ENCODE measurements at places on chromosomes 3 and 15.
A peak's percentile ranks its signal among the peaks of the same experiment; 100 is the strongest.

DNA sequence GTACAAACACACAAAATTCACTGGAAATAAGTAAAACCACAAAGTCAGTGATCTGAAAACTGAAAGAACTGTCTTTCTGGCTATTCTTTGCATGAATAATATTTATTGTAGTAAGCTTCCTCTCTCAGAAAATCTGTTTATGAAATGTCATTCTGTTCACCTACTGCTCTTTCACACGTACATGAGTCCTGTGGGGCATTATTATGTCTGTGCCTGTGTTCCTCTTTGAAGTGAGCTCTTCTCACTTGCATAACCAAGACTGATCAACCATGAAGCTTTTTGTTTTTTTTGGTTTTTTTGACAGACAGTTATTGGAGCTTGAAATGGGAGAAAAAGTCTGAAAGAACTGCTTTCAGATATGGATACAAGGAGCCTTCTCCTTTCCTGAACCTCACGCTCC lies 195.8 kb downstream of the PLCH1 start:
- no peak for DNase-seq

DNA sequence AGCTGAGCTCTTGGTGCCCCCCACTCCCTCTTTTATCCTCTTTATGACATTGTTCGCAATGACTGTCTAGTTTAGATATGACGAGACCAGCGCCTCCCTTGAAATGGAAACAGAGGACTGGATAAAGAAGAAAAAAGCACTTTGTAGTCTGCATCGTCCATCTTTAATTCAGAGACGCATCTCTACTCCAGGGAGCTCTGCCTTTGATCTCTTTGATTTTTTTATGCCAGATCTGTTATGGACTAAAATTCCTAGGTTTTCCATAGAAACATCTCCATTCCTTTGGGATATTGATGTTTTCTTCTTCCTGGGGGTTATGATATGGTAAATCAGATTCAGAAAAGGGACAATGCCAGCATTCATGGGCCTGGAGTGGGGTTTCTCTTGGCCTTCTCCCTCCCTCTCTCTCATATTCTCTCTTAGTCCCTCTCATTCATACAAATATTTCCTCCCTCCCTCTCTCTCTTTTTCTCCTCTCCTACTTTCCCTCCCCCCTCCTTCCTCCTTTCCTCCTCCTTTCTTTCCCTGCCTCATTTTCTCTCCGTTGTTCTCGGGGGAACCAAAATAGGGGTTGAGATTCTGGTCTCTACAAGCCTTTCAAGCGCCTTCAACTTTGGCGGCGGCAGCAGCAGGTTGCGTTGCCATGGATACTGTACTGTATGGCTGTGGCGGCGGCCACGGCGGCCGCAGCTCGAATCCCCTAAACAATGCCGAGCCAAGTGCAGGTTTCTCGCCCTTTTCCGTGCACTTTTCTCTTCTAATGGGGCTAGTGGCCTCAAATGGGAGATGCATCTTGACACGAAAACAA lies 45.5 kb downstream of the ZIC4 start:
- no peak for DNase-seq

DNA sequence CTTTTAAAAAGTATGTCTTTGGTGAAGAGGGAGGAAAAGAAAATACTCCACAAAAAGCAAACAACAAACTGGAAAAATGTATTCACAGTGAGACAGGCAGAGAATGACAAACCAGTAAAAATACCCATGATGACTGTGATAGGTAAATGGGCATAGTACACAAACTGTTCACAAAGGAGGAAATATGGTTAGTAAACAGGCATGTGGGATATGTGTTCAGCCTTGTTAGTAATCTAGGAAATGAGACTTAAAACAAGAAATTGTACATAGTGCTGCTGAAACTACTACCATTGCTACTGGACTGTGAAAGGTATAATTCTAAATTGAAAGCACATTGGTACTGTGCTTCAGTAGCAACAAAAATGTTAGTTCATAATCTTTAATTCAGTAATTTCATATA lies 50.1 kb downstream of the UBE2E2 start:
- DNase-seq = no peak

- no peak for DNase-seq
Measured at GRCh38 chr3:143216709-143217182, 97.2 kb downstream of the CHST2 start.

GRCh38 chr3:7841451-7841850 lies 660.2 kb upstream of the LMCD1 start:
- DNase-seq = no peak

GRCh38 chr3:138467931-138468330 lies 33.5 kb downstream of the ESYT3 start:
- DNase-seq = no peak

GRCh38 chr15:101469520-101470288 lies 19.8 kb downstream of the PCSK6 start:
- DNase-seq = no peak

GRCh38 chr3:189537135-189537534 lies 94.1 kb upstream of the TP63 start:
- DNase-seq = no peak

DNA sequence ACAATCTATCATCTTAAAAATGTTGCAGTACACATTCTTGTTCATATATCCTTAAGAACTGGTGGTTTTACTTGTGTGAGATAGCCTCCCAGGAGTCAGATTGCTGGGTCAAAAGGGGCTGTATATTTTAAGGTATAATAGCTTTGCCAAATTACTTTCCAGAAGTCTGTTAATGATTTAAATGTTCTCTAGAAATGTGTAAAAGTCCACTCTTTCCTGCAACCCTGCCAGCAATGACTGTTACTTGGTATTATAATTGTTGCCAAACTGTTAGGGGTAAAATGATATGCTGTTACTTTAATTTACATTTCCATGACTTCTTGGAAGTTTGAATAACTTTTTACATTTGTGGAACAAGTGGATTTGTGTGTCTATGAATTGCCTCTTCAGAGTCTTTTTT lies 170.8 kb downstream of the SLC9A9 start:
- DNase-seq = no peak

GRCh38 chr15:29438703-29439055 lies 169.1 kb upstream of the NSMCE3 start:
- DNase-seq = no peak

GRCh38 chr3:39291903-39292329 lies 12.1 kb upstream of the CX3CR1 start:
- DNase-seq = peak; percentile 77

DNA sequence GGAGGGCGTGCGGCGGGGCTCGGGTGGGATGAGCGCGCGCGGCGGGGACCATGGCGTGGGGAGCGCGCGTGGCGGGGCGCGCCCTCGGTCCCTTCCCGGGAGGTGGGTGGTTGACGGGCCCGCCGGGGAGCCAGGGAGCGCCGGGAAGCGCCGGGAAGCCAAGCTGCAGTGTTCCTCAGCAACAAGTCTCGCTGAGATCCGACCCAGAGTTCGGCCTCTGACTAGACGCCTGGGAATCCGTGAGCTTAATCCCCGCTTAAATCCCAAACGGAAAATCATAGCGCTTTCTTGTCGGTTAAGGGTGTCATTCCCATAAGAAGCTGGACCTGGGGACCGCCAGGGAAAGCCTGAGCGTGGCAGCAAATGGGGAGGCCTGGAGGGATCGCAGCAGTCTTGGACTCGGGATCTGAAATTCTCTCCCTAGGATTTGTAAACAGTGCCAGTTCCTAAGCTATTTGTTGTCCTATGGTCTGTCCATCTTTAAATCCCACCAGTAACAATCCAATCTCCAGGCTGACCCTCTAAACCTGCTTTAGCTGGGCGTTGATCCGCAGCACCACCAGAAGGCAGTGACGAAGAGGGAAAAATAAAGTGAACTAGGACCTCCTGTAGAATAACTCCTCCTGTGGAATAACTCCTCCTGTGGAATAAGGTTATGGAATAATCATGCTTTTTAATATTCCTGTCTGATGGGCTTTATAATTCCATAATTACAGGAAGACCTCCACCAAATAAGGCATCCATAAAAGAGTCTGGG lies 570 bp upstream of the NEDD4 start:
- no peak for DNase-seq

- DNase-seq = no peak
Measured at GRCh38 chr15:99702895-99703602, 30.2 kb downstream of the LYSMD4 start.

DNA sequence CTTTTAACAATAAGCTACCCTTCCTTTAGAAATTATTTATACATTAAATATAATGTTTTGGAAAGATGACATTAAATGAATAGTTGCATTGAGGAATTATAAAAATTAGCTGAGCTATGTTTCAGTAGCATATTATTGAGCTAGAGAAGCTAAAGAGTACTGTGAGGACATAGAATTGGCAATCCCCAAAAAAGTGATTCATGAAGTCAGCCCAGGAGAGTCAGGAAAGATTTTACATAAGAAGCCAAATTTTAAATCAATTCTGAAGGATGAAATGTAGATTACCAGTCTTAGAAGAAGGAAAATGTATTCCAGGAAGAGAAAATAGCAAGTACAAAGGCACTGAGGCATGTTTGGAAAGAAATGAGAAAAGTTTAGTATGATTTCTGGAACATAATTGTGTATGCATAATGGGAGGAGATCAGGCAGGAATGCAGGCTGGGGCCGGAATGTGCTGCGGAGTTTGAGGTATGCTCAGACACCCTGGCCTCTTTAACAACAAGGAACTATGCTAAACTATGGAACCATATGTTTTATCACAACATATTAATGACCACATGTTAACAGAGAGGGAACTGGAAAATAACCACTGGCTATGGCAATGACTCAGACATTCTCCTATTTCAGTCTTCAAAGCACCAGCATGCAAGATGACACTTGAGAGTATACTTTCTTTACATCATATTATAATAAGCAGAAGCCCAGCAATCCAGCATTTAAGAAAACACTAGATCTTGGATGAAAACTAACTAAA lies 103.3 kb upstream of the COL8A1 start:
- no peak for DNase-seq

DNA sequence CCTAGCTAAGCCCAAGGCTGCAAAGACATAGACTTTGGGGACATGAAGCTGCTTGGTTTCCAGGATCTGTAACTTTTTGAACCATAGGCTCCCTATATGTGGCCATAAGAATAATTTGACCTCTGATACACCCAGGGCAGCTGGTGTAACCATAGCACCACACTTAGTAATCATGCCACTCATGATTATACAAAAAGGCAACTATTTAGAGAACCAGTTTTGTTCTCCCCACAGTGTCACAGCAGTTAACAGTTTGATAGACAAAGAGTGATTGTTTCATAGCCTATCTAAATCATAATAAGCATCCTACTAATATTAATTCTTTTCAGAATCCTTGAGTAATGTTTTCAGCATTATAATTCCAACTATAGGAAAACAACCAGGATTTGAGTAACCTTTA lies 334.9 kb downstream of the NEK10 start:
- DNase-seq = no peak

- DNase-seq = no peak
Measured at GRCh38 chr3:134829721-134830120, 34.7 kb downstream of the EPHB1 start.

- DNase-seq = no peak
Measured at GRCh38 chr3:66253790-66254620, 33.2 kb downstream of the SLC25A26 start.

DNA sequence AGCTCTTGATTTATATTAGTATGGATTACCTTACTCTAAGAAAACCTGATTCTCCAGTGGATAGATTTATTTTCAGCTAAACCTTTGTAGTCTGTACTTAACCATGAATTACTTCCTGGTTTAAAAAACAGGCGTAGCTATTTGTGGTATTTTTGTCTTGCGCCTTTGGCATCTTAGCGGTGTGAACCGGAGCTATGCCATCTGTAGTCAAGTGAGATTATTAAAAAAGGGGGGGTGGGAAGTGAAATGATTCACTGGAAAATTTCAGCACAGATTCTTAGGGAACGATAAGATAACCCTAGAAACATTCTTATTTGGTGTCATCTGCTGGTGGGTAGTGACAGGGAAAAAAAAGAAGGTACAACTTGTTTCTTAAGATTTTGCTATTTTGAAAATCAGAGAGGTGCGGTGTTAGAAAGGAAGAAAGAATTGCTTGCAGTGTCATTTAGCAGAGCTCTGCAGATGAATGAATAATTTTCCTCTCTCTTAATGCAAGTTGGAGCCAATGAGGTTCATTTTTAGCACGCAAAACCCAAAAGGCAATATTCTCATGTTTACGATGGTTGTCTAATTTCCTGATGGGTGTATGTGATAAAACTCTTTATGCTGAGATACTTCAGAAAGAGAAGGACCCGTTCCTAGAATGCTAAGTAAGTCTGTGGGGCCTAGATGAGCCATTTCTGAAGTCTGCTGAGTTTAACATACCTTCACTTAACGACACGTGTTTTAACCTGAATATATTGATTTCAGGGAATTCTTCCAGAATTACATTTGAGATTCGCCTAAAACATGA lies 44.0 kb downstream of the PSMD6 start:
- no peak for DNase-seq

- DNase-seq = no peak
Measured at GRCh38 chr3:45120359-45121158, 25.6 kb downstream of the CDCP1 start.

GRCh38 chr3:151067158-151067557 lies 18.3 kb upstream of the MED12L start:
- no peak for DNase-seq

- DNase-seq = no peak
Measured at GRCh38 chr15:39154776-39155175, 426.1 kb upstream of the THBS1 start.

DNA sequence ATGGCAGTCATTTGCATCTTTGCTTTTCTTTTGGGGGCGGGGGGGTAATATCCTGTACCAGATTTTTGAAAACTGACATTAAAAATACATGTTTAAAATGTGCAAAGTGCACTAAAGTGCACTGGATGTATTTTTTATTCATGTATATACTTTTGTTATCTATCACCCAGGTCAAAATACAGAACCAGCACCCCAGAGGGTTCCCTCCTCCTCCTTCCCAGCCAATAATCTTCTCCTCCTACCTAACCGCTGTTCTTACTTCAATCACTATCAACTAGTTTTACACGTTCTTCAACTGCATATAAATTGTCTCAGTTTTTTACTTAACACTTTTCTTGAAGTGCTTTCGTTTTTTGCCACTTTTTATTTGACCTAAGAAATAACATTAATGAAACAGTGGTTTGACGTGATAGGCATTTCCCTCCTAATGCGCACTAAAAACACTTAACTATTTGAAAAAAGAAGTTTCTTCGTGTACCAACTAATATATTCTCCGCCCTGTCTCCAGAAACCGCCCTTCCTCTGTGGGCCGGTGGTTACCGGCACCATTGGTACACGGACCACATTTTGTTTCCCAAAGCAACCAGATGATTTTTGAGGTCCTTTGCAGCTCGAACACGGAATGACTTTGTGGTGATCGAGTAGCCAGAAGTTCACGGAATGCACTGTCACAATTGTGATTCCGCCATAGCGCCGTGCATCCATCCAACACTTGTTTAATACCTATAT lies 836 bp upstream of the AKAP13 start:
- DNase-seq = peak; percentile 38

- no peak for DNase-seq
Measured at GRCh38 chr3:13077431-13078162, 4.4 kb upstream of the IQSEC1 start.

- no peak for DNase-seq
Measured at GRCh38 chr3:169848741-169849140, 21.0 kb downstream of the LRRC31 start.

DNA sequence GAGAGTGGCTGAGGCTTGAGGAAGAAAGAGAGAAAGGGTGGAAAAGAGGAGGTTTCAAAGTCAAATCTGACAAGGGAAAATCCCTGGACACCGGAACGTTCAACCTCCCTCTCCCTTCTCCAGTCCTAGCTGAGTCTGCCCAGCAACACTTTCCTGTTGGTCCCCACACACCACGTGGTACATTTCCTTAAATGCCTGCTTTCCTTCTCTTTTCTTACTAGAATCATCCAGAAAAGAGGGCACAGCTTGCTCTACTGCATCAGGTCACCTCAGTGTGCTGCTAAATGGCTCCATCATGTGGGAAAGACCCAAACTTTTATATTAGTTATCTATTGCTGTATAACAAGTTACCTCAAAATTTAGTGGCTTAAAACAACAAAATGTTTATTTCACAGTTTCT lies 181.2 kb downstream of the NECTIN3 start:
- DNase-seq = no peak
